ENCODE measurements at places on chromosomes 12 and 14.

DNA sequence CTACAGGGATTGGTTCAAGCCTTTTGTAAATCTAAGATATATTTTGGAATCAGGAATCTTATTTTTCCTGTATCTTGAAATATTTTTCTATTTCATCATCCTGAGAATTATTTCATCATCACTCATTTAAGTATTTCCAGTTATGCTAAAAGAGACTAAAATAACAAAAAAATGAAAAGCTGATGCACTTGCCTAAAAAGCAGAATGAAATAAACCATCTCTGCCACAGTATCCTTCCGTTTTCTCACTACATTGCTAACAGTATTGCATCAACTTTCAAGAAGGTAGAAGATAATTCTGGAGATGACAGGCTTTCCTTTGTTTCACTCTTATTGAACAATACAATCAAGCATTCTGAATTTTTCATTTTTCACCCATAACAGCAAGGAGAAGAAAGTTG is 31.1 kb upstream of the EIF5 start:
- DNase-seq: no peak

GRCh38 chr12:70078161-70078560 is 165.1 kb upstream of the CNOT2 start:
- no peak for DNase-seq

DNA sequence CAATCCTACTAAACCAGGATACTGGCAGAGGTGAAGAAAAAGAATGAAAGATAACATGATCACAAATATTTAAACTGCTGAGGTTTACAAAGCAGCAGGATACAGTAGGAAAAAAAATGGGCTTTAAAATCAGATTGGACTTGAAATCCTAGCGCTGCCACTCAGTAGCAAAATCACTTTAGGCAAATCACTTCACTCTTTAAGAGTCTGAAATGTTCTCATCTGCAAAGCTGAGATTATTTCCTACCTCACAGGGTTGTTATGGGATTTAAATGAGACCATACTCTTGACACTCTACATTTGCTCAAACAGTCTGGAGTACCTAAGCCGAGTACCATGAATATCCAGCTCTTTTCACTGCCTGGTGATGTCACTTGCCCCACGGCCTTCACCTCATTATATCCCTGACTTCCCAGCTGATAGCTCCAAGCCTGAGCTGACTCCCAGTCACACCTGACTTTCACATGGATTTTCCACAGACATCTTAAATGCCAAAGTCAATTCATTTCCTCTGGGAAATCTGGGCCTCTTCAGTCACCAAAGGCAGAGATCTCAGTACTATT is 60.2 kb downstream of the UBR7 start:
- no peak for DNase-seq

GRCh38 chr14:54769951-54770863 is 132.4 kb downstream of the GCH1 start:
- no peak for DNase-seq

DNA sequence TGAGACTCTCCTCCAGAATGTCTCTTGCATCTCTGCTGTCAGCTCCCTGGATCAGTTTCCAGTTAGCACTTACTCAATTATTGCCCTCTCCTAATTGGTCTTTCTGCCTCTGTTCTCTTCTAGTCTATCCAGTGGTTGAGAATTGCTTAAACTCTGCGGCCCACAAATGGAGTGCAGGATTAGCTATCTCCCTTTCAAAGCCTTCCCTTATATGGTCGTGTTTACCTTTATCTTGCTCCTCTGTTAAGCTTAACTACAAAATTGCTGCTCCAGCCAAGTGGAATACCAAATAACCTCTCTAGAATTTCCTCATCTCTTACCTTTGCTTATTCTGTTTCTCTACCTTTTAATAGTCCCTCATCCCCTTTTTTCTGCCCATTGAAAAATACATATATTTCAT is 132.7 kb downstream of the NRXN3 start:
- DNase-seq: no peak

DNA sequence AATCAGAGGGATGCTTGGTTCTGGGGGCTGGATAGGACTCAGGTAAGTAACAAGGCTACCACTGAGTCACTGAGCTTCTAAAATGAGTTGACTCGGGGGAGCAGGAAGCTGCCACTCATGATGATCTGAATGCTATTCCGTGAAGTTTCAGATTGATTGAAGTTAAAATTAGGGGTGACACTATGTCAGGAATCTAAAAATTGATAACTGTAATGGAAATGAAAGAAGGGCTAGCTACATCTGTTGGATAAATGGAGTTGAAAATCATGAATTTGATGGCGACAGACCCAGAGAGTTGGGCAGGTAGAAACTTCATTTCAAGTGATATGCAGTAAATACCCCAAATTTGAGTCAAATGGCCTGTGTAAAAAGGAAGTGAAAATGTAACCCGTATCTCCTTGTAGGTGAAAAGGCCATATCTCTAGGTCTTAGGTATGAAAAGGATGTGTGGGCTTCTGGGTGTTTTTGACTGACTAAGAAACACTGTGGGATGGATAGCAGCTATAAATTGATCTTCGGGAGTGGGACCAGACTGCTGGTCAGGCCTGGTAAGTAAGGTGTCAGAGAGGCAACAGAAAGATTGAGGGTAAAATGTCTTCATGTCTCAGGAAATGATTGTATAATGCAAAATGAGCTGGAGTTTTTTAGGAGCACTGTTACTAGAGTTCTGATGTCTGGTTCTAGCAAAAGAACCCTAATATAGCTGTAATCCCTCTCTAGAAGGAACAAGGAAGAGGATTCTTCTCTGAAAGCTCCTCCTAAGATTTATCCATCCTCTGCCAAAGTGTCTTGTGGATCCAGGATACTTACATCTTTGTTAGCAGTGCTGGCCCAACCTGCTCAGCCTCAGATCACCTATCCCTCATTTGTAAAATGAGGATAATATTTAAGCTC is 57.3 kb downstream of the DAD1 start:
- peak; percentile 49 for DNase-seq

DNA sequence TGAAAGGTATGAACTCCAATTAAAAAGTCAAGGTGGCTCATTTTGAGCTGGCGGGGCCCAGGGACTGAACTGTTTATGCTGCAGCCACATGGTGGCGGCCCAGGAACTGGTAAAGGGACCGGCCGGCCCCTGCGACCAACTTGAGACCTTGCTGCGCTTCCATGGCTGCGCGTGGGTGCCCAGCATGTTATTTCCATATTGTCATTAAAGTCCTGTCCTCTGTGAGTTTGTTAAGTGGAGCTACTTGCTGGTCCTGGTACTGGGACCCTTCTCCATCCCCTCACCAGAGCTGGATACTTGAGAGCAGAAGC is 62.3 kb downstream of the BEGAIN start:
- peak; percentile 31 for DNase-seq

- DNase-seq: no peak
Measured at GRCh38 chr12:80798281-80798680, 81.6 kb downstream of the MYF5 start.

GRCh38 chr12:90355711-90356355 is 599.1 kb downstream of the CCER1 start:
- DNase-seq: no peak

DNA sequence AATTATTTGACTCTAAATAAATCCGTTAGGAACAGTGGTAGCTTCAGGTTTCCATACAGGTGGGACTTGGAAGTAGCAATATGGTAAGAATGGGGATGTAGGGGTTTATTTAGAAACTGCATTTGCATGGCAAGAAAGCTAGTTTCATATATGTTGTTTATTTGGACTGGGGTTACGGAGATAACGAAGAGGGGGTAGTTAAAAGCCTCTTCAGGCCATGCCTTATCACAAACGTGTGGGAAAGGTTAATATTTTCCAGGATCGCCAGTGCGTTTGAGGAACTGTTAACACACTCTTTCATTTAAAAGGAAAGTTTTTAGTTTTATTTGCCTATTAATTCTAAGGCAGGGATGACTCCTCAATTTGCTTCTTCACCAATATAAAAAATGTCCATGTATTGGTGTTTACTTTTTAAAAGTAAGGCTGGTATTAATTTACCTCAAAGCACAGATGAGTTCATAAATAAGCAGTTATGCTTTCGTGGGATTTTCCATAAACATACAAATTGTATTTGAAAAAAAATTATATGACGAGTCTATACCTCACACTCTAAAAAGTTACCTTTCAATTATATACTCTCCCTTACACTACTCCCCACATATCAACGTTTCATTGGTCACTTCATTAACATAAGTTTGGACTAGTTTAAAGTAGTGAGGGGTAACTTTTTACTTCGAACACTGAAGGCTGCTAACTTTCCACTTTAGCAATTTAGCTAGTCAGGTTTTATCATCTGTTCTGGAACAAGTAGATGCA is 814 bp downstream of the RAB2B start:
- no peak for DNase-seq

GRCh38 chr12:52698651-52699340 is 4.5 kb downstream of the KRT77 start:
- DNase-seq: no peak

- no peak for DNase-seq
Measured at GRCh38 chr12:5201554-5202218, 158.0 kb downstream of the KCNA5 start.

- peak; percentile 61 for DNase-seq
Measured at GRCh38 chr12:27821259-27821973, 41.4 kb upstream of the MANSC4 start.
